ENCODE measurements at places on chromosomes 7 and 10.

DNA sequence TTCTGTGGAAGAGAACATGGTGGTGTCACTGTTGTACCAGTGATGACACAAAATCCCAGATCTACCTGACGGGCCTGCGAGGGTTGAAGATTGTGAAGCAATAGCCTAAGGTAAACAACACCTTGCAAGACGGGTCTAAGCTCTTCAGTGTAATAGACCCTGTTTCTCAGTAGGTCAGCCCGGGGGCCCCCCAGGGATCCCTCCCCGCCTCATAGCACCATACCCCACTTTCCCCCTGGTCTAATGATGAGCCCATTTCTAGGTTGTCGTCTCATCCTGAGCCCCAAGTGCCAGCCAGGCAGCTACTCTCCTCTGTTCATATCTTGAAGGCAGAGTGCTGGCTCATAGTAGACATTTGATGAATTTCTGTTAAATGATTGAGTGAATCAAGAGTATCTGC, 2.6 kb upstream of the ACTR3C start:
- no peak for DNase-seq

DNA sequence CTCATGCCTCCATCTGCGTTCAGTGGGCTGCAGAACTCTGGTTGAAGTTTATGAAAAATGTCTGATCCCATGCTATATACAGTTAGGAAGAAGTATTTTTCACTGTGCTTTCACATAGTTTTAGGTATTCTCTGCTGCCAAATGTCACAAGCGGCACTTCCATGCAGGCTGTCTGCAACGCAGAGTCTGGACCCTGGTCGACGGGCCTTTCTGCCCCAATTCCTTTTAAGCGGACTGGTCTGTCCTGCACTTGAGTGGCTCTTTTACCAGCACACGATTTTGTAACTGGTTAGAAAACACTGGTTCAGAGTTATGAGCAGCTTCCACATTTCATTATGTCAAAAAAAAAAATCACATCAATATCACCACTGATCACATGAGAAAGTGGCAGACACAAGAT, 143.0 kb downstream of the DIP2C start:
- no peak for DNase-seq

DNA sequence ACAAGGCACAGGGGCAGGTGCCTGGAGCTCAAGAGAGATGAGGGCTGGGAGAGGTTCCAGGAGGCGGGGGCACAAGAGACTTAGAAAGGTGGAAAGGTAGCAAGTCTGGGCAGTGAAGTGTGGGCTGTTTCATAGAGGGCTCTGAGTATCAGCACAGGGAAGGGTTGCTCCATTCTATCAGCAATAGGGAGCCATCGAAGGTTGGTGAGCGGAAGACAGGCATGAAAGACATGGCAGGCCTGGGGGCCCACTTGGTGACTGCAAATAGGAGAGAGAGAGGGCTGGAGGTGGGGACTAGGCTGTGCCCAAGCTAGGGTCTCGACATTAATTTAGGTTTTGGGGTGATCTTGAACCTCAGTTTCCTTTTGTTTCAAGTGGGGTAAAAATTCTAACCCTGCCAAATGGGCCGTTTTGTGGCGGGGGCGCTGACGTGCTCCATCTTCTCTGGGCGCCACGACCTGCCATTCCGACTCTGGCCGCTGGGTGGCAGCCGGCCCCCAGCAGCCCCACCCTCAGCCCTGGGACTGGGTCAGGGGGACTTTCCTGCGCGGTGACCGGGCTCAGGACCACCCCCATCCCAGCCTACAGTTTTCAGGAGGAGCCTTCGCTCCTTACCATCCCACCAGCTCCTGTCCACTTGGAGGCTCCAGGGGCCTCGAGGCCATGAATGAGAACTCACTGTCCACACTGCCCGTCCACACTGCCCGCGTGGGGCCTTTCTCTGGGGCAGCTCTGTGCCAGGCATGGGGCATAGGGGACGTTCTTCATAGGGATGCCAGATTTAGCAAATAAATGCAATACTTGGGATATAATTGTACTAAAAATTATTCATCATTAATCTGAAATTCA, 37.2 kb upstream of the PCBD1 start:
- DNase-seq = no peak

GRCh38 chr10:53601260-53601875, 828.8 kb upstream of the MBL2 start:
- DNase-seq = no peak

DNA sequence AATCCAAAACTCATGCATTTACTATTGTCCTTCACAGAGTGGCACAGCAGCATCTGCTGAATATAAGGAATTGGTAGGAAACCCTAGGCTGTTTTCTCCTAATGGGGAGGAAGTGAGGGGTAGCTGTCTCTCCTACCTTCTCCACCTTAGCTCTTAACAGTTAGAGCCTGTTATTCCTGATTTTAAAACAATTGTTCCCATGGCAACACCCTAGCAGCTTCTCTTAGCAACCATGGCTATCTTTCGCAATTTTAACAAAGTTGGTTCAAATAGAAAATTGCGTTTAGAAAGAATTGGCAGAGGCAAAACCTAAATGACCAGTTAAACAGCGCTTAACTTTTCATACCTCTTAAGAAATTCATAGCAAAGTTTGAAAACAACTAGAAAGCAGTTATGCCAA, 603.4 kb upstream of the AUTS2 start:
- DNase-seq = no peak

All from caudate nucleus (tissue), 63 donors.